Endothelial cell (in vitro differentiated cells): ENCODE measurements at places on chromosomes 11 and 22.

- DNase-seq: no peak
Observed at GRCh38 chr11:126345759-126346585, 9.5 kb upstream of the ST3GAL4 start.

- no peak for DNase-seq
Observed at GRCh38 chr11:130776061-130776419, 140.2 kb downstream of the SNX19 start.

GRCh38 chr11:8363921-8364320, 100.2 kb upstream of the LMO1 start:
- no peak for DNase-seq

- no peak for DNase-seq
Observed at GRCh38 chr22:50621948-50622722, 5.8 kb downstream of the ARSA start.

DNA sequence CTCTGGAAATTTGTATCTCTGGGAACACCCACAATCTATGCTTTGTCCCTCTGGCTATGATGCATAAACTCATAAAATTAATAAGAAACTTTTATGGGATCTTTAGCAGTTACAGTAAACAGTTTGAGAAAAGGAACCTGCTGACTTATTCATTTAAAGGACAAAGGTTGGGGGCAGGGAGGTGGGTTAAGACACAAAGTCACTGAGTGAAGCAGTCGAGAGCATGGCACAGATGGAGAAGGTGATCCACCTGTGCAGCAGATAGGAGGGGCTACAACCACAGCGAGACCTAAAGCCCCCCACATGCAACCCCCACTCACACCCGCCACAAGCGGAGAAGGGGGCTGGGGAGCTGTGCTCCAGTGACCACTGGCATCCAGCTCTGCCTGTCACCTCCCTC, 45.0 kb downstream of the SMCO4 start:
- no peak for DNase-seq

DNA sequence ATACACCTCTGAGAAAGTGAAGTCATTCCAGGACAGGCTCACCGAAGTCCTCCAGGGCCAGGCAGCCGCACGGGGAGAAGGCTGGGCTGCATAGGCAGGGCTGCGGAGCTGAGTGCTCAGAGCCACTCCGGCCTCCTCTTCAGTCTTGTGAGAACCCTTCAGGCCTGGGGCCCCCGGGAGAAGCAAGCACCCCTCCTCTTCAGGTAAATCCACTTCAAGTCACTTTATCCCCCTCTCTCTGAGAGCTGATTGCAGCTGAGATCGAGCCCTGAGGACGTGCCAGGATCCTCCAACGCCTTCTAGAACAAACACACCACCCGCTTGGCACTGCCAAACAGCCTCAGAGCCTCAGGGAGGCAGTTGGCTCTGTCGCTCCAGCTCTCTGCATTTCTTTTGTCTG, 1526.3 kb downstream of the BRD1 start:
- no peak for DNase-seq

GRCh38 chr11:31767685-31768084, 43.4 kb downstream of the PAX6 start:
- DNase-seq: no peak
